ENCODE measurements at places on chromosomes 4 and X.
A peak's percentile ranks its signal among the peaks of the same experiment; 100 is the strongest.

GRCh38 chrX:153576961-153577360 lies 22.0 kb downstream of the CCNQ start:
- DNase-seq, result no peak

DNA sequence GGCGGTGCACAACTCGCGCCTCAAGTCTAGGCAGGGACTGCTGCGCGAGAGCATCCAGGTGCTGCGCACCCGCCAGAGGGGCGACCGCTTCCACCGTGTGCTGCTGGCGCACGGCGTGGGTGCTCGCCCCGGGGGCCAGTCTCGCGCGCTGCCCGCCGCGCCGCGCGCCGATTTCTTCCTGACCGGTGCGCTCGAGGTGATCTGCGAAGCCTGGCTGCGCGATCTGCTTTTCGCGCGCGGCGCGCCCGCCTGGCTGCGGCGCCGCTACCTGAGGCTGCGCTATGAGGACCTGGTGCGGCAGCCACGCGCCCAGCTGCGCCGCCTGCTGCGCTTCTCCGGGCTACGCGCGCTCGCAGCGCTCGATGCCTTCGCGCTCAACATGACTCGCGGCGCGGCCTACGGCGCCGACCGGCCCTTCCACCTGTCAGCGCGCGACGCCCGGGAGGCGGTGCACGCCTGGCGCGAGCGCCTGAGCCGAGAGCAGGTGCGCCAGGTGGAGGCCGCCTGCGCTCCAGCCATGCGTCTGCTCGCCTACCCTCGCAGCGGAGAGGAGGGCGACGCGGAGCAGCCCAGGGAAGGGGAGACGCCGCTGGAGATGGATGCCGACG lies 1.3 kb downstream of the CHST7 start:
- peak; percentile 49 for DNase-seq

DNA sequence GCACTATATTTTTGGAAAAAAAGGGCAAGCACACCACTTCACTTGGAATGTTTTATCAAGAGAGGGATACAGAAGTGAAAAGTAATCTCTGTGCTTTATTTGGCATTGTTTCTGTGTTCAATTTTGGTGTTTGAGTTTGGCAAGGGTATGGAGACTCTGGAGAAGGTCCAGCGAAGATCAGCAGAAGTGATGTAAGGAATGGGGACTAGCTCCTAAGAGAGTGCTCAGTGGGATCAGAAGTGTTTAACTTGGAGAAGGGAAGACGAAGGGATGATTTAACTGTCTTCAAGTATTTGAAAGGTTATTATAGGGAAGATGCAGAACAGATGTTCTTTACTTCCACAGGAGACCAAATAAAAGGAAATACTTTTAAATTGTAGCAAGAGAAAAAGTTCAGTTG lies 74.3 kb downstream of the CFAP299 start:
- no peak for DNase-seq

DNA sequence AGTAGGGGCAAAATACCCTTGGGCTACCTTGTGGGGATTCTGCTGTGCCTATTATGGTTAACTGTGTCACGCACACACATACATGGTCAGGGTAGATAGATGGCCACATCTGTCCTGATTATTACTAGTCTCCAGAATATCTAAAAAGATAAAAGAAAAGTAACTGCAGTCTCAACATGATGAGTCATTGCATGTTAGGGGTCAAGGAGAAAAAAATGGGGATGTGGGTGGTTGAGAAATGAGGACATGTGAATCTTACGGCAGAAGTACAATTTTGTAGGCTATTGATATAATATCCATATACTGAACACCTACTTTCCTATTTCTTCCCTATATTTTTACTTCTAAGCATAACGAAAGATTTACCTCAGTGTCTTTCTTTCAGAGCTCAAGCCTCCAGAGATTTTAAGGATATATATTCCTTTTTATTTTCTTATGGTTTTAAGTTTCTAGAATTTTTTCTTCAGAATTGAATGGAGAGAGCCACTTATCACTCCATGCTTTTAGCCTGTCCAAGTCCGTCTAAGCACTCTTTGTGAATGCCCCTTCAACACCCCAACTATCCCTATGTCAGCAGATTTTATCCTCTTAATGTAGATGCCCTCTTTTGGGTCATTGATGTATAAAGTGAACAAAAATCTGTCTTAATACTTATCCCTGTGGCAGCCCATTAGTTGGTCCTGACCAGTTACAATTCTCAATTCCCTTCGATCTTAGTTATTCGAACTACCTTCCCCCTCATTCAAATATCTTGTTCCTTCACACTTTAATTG lies 642.2 kb downstream of the IQCM start:
- DNase-seq, result no peak

DNA sequence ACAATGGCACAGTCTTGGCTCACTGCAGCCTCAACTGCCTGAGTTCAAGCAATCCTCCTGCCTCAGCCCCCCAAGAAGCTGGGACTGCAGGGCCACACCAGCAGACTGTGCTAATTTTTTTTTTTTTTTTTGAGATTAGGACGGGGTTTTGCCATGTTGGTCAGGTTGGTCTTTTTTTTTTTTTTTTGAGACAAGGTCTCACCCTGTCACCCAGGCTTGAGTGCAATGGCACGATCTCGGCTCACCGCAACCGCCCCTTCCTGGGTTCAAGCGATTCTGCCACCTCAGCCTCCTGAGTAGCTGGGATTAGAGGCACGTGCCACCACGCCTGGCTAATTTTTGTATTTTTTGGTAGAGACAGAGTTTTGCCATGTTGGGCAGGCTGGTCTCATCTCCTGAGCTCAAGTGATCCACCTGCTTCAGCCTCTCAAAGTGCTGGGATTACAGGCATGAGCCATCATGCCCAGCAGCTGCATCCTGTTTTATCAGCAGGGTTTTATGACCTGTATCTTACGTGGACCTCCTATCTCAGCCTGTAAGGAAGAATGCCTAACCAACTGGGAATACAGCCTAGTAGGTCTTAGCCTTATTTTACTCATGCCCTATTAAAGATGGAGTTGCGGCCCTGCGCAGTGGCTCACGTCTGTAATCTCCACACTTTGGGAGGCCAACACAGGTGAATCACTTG lies 13.2 kb upstream of the MRPL1 start:
- DNase-seq, result no peak

DNA sequence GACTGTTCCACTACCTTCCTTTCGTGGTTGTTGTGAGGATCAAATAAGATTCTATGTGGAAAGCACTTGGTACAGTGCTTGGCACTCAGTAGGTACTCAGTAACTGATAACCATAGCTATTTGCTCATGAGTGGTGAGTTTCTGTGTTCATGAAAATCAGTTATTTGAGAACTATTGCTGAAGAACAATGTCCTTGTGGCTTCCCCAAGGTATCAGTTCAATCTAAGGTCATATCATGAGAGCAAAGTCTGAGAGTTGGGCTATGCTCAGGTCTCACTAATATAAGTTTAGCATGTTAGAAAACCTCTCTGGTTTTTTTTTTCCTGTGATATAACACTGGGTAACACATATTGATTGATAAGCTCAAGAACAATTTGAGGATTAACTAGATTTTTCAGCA lies 147.8 kb downstream of the GRIA3 start:
- DNase-seq, result no peak

- no peak for DNase-seq
Measured at GRCh38 chrX:17411205-17411604, 36.2 kb downstream of the NHS start.

GRCh38 chr4:113950207-113950606 lies 29.2 kb downstream of the ARSJ start:
- DNase-seq, result no peak

- no peak for DNase-seq
Measured at GRCh38 chr4:111807576-111807975, 337.7 kb upstream of the FAM241A start.

GRCh38 chr4:151575646-151576045 lies 166.7 kb downstream of the FHIP1A start:
- no peak for DNase-seq

DNA sequence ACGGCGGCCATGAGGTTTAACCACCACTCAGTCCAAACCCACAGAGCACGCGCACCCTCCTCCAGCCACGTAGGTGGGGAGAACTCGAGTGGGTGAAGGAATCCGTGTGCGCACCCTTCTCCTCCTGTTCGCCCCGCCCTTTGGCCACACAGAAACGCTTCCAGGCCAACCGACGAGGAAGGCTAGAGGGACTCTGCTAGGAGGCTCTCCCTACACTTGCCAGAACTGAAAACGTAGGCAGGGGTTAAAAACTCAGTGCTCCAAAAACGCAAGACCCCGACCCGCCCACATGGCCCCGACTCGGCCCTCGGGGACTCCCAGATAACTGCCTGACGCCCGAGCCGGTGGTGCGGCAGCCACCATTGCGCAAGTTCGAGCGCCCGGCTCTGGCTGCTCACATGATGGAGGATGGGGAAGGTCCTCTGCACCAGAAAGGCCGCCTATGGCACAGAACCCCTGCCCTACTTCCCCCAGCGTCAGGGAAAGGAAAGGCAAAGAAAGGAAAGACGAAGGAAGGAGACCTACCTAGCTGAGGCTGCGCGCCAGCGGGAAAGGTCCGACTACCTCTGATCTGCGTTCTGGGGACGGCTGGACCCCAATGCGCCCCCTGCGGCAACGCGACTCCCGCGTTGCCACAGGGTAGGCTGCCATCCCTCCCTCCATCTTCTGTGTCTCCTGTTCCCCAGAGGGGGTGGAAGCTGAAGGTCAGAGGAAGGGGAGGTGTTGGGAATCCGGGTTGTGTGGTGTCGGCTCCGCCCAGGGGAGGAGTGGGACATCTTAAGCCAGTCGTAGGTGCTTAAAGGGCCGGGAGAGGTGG lies 201.9 kb upstream of the AGTR2 start:
- no peak for DNase-seq

DNA sequence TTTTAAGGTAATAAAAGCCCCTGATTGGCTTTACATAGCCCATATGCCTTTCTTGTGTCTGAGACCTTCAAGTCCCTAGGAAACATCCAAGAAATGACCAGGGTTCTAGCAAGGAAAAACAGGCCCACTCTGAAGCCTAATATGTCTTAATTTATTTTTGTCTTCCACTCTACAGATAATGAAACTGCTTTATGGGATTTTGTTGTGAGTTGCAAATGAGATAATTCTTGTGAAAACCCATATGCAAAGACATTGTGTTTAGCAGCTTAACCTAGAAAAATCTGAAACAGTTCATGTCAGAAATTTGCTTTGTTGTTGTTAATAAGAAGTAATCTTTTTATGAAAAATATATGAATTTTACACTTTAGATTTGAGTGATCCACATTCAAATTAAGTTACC lies 190.7 kb upstream of the BMP3 start:
- no peak for DNase-seq

GRCh38 chr4:3074846-3075651 lies 568 bp downstream of the HTT start:
- peak; percentile 53 for DNase-seq

DNA sequence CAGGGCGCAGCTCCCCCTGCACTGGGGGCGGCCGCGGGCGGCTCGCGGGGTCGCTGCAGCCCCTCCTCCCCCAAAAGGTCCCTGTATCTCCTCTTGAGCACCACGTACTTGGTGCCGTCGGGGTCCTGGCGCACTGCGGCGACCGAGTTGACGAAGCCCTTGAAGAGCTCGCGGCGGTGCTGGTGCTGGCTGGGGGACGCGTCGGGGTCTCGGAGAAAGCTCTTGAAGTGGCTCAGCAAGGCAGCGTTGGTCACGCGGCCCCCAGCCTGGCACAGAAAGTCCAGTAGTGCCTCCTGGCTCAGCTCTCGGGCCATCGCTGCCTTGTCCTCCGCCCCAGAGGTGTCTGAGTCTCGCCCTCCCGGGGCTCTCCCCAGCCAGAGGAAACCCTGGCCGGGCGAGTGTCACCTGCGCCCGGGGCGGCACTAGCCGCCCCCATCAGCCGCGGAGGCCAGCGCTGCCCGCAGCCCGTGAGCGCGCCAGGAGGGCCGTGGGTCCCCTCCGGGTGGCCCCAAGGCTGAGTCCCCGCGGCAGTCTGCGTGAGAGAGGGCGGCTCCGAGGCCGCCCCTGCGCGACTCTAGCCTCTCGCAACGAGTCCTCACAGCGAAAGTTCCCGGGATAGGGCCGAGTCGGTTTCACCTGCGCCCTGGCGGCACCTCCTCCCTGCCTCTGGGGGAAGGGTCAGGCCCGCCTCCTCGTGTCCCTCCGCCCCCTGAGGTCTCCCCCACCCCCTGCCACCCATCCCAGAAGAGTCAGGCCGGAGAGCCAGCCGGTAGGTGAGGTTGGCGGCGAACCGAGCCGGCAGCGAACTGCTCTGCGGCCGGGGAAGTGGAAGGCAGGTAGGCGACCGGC lies at the start of gene SOWAHB:
TSS of gene SOWAHB (minus strand) at position 609 of the 849 bp plus-strand sequence. CDS start at position 314, 295 bp downstream.
- peak; percentile 22 for DNase-seq

GRCh38 chr4:76515975-76516843 lies 81.2 kb downstream of the SHROOM3 start:
- DNase-seq, result no peak

GRCh38 chrX:48461830-48462229 lies 8.2 kb downstream of the SLC38A5 start:
- no peak for DNase-seq

- DNase-seq, result no peak
Measured at GRCh38 chrX:153450114-153450948, 4.5 kb upstream of the TREX2 start.

- DNase-seq, result no peak
Measured at GRCh38 chr4:76982638-76983584, 33.4 kb downstream of the SEPTIN11 start.

DNA sequence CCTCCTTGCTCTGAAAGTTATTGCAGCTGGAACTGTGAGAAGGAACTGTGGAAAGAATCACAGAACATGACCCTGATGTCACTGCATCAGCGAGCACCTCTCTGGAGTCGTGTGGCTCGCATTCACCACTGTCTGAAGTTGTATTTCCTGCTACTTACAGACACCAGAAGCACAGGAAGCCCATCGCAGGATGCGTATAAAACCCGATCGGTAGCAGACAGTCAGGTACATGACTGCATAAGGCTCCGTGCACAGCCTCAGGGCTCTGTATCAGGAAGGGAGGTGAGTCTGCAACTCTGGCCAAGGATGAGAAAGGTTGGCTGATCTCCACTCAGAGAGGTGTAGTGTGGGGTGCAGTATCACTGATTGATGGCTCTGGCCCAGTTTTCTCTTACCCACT lies 134.4 kb downstream of the EVC2 start:
- no peak for DNase-seq

GRCh38 chrX:18607966-18608365 lies 63.9 kb downstream of the RS1 start:
- DNase-seq, result no peak

DNA sequence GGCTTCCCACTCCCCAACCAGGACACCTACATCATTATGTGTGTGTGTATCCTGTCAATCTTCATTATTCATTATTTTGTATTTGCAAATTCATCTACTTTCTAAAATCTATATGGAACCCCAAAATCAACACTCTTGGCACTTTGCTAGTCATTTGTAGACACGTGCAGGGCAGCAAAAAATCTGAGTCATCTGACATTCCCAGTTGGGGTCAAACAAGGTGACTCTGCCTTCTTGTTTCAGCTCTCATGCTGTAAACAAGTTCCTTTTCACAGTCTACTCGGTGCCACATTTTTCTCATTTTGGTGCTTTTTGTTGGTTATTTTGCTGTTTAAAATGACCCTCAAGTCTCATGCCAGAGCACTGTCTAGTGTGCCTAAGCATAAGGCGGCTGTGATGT lies 5.9 kb downstream of the MRFAP1L1 start:
- DNase-seq, result no peak
